Neural crest cell (in vitro differentiated cells): ENCODE measurements at places on chromosomes 4 and X.

DNA sequence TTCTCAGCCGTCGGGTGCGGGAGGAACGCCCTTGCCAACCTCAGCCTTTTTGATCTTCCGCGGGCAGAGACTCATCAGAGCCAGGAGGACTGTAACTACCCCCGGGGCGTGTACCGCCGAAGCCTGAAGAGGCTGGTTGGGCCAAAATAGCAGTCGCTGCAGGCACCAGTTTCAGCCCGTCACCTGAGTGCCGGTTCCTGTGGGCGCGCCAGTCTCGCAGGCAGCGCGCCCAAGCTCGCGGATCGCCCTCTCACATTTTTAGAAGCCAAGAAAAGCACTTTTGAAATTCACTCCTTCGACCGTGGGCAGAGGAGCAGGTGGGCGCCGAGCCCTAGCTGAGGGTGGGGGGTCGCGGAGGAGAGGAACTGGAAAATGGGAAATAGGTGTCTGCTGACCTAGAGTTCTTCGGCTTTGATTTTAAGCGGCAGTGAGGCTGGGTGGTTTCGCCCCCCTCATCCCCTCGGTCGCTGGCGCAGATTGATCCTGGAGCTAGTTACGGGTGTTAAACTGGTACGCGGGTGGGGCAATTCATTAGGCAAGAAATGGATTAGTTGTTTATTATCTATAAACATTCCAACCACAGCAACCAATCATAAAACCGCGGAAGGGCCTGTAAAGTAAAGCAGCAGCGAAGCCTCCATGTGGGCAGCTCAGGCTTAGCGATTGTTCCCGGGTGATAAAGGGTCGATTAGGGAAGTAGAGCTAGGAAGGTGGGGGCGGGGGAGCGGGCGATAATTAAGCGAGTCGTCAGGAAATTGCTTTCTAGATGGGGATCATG lies 69.2 kb downstream of the FBXO8 start:
- DNase-seq: no peak

DNA sequence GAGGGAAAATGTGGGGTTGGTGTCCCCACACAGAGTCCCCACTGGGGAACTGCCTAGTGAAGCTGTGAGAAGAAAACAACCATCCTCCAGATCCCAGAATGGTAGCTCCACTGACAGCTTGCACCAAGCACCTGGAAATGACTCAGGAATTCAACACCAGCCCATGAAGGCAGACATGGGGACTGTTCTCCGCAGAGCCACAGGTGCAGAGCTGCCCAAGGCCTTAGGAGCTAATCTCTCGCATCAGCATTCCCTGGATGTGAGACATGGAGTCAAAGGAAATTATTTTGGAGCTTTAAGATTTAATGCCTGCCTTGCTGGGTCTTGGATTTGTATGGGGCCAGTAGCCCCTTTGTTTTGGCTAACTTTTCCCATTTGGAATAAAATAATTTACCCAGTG lies 367.9 kb downstream of the FAM133A start:
- DNase-seq: no peak

DNA sequence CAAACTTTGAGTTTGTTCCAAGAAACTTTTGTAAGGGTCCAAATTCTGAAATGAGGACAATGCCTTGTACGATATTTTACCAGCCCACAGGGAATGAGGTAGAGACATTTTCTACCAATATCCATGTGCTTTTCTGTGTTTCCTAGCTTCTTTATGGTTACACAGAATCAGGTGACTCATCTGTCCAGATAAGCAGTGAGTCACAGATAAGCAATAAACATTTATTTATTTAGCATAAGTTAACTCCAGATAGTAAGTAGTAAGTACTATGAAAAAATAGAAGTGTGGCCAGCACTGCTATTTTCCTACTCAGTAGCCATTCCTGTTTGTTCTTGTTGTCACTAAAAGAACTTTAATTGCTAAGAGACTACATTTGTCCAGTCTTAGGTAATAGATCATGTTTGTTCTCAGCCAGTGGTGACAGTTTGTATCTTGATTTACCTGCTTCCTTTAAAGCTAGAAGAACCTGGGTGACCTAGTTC lies 7.4 kb downstream of the AFF1 start:
- no peak for DNase-seq

DNA sequence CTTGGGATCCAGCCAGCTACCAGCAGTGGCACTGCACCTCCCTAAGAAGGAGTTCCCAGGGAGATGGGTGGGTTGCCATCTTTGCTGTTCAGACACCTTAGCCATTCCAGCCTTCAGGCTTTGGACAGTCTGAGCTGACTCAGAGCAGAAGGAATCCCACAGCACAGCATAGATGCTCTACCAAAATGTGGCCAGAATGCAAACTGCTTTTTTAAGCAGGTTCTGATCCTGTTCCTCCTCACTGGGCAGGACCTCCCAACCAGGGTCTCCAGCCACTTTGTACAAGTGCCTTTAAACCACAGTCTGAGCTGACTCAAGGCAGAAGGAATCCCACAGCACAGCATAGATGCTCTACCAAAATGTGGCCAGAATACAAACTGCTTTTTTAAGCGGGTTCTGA lies 209.0 kb downstream of the NPNT start:
- DNase-seq: no peak

DNA sequence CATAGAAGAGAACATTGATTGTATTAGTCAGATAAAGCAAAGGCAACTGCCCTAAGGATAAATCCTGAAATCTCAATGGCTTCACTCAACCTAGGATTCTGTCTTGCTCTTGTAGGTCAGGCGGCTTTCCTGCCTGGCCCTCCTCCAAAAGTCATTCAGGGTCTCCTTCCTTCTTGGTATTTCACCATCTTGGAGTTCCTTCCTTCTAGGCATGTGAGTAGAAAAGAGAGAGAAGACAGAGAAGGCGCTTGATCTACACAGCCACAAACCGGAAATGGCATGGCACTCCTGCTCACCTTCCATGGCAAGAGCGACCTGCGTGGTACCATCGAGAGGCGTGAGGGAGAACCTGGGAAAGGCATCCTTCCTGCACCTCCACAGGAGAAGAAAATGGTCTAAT lies 45.3 kb upstream of the HELT start:
- no peak for DNase-seq

DNA sequence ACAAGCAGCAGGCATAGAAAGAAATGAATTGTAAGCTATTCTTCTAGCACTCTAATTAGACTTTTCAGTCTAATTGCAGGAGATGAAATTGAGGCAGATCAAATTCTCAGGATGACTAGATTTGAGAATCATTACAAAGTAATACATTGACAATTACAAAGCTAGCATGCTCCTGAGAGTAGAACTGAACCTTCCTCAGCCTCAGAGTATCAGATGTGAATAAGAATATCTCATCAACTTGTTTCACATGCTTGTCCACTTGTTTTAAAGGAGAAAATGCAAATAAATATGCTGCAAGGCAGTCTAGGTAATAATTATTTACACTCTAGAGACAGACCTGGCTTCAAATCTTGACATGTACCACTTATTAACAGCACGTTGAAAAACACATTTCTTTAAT lies 491.0 kb upstream of the MAGEB2 start:
- no peak for DNase-seq

- no peak for DNase-seq
Measured at GRCh38 chr4:9904976-9905587, 116.2 kb downstream of the SLC2A9 start.

DNA sequence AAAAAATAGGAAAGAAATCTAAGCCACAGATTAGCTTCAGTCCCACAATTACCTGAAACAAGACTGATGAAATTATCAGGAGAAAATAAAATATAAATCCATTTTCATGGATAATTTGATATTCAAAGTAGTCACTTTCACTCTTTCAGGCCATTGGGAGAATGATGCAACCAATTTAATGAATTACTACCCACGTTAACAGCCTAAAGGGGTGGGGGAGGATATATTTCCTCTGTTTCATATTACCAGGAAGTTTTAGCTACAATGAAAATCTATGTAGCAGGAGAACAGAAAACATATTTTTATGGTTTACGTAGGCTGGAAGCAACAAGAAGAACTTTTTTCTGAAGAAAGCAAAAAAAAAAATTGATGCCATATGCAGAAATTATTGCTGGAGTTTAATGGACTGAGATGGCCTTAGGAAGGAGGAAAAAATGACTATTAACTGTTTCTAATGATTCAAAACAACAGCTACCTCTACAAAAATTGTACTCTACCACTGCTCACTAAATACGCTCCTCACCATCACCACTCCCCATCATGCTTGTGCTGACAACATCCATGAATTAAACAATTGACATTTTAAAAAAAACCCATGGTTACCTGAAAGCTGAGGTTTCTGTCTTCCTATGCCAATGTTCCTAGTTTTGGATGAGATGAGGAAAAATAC lies 100.9 kb downstream of the CXXC4 start:
- no peak for DNase-seq

DNA sequence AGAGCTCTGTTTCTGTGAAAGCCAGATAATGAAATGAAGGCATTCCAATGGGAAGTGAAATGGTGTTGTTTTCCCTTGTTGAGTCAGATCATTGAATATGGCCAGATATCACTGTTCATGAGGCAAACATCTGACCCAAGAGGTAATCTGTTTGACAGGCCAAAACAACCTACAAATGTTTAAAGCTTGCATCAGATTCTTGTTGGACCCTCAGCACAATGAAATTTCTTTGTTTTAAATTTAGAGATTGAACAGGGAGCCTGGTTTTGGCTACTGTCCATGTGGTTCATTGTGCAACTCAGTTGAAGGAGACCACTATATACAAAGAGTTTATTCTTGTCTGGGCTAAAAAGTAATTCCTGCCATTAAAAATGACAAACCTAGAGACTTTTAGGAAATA lies 159.1 kb downstream of the AFF2 start:
- no peak for DNase-seq

DNA sequence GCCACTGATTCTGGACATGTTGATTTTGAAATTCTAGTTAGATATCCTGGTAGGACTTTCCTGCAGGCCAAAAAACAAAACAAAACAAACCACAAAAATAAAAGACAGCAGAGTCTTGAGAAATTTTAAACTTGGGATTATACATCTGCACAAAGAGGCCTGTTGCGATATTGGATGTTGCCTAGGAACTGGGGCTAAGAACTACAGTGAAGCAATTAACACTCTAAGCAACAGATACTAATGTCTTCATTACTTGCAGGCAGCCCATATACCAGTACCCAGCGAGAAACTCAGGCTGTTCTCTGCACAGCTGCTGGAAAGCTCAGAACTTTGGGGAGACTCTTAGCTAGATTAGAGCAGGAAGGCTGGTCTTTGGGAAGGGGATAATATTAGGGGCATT lies 69.1 kb upstream of the SCOC start:
- no peak for DNase-seq

- DNase-seq: no peak
Measured at GRCh38 chr4:176971576-176972115, 178.9 kb upstream of the VEGFC start.

DNA sequence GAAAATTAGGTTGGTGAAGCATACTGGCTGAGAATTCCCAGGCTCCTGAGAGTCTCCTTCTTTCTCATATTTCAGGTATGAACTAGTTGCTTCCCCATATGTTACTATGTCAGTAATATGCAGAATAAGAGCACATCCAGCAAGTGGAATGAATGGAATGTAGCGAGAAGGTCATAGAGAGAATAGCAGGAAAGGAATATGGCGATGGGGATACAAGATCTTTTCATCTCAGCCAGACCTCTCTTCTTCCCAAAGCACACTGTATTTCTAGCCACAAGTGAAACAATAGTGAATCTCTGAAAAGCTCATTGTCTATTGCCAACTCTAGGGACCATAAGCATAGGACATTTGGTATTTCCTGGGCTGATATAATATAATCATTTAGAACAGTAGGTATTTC lies 54.6 kb upstream of the MMAA start:
- DNase-seq: no peak

DNA sequence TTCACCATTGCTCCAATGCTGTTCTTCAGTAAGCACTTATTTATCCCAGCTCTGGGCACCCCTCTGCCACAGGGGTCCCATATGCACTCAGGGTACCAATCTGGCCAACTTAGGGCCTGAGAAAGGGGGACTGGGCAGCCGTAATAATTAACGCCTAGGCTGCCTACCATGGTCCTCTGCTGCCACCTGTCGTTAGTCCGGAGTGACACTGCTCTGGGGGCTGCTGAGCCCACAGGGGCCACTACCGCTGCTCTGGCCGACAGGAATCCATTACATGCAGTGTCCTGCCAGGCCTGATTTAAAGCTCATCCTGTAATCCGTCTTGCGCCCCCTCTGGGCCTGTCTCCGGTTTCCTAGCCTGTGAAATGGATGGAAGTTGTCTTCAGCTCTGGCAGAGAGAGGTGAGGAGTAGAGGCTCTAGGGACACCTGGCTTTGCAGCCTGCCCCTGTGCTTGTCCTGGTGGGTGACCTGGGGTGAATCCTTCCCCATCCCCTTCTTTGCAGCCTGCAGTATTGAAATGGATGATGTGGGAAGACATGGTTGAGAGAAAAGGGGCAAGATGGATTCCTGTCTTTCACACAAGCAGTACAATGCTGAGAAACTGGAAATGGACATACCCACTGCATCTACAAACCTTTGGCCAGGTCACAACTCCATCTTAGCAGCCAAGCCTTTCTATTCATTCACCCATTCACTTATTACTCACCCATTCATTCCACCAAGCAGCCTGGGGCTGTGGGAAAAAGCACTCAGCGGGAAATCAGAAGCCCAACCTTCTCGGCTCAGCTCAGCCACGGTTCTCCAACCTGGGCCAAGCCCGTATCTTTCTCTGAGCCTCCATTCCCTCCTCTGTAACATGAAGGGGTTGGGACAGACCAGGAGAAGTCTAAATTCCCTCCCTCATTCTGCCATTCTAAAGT lies 116.3 kb upstream of the NALF2 start:
- peak; percentile 78 for DNase-seq
